ENCODE measurements at places on chromosomes 1 and 21.

DNA sequence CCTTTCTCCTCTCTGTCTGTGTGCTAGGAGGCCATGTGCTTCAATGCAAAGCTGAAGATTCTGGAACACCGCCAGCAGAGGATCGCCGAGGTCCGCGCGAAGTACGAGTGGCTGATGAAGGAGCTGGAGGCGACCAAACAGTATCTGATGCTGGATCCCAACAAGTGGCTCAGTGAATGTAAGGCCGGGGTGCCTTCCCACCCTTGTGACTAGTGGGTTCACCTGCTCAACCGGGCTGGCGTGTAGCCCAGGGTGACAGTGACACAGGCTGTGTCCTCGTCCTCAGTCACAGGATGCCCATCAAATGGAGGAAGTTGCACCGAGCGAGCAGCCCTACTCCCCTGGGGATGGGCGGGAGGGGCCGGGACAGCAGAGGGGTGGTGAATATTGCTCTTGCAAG lies 544.1 kb downstream of the KIF26B start:
- H3K4me1 ChIP-seq, result no peaks in the 10 kb centered on the region
- no peak overlapping the region for H3K27ac ChIP-seq
- no peaks in the 10 kb centered on the region for H3K27me3 ChIP-seq
- ATAC-seq, result no peak
- no peaks in the 10 kb centered on the region for H3K36me3 ChIP-seq

- no peaks in the 10 kb centered on the region for H3K4me1 ChIP-seq
- H3K36me3 ChIP-seq, result no peaks in the 10 kb centered on the region
- H3K27ac ChIP-seq, result no peak overlapping the region
- no peaks in the 10 kb centered on the region for H3K27me3 ChIP-seq
Measured at GRCh38 chr1:154094411-154094810, 60.5 kb downstream of the NUP210L start.

GRCh38 chr1:198132060-198132781 lies 24.6 kb upstream of the NEK7 start:
- H3K4me1 ChIP-seq, result no peaks in the 10 kb centered on the region
- no peaks in the 10 kb centered on the region for H3K27me3 ChIP-seq
- ATAC-seq, result no peak
- H3K36me3 ChIP-seq, result no peaks in the 10 kb centered on the region
- no peak overlapping the region for H3K27ac ChIP-seq

DNA sequence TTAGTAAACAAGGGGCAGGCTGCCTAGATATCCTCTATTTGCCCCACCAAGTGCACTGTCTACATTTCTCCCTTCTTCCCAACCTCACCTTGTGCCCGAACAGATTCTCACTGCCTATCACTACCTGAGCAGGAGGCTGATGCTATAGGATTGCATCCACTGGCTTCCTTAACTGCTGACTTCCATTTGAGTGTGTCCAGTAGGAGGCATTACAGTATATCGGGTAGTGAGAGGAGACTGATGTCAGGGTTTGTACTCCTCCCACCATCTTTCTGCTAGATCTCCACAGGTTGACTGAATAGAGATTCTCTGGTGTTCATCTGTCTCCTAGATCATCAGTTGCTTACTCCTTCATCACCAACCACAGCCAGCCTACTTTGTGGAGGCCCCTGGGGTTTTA lies 796.3 kb downstream of the LRRIQ3 start:
- no peaks in the 10 kb centered on the region for H3K4me1 ChIP-seq
- no peak overlapping the region for H3K27ac ChIP-seq
- H3K27me3 ChIP-seq, result no peaks in the 10 kb centered on the region
- no peak for ATAC-seq
- H3K36me3 ChIP-seq, result no peaks in the 10 kb centered on the region

DNA sequence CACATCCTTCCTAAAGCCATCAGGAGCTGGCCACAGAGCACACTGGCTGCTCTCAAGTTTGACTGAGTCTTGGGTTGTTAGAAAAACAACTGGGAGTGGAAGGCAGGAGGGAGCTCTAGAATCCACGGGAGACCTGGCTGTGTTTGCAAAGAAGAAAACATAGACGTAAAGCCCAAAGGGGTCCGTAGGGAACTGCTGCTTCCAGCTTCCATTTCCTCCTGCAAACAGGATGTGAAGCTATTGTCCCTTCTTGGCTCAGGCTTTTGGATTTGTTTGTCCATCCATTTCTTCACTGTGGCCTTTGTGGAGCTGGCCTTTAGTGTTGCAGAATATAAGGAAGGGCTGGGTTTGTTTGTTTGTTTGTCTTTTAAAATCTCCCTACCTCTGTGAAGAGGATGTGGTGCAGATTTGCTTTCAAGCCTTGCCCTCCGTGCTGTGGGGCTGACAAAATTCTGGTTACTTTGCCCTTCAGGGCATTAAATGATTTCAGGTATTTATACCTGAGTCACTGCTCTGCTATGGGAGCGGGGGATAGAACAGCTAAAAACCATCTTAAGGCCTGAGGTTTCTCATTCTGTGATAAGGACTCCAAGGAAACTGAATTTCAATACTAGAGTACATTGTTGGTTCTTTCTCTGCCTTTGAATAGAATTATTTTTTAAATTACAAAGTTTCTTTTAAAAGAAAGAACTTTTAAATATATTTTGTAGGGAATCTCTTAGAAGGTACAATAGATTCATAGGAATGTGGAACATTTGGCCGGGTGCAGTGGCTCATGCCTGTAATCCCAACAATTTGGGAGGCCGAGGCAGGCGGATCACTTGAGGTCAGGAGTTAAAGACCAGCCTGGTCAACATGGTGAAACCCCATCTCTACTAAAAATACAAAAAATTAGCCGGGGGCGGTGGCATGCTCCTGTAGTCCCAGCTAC lies 74.3 kb downstream of the MPZL1 start:
- peak overlapping the region; percentile 80 for H3K27ac ChIP-seq
- H3K36me3 ChIP-seq, result no peaks in the 10 kb centered on the region
- ATAC-seq, result peak; percentile 27
- H3K4me1 ChIP-seq, result peaks cover 9% of the 10 kb centered on the region

GRCh38 chr1:35568975-35569395 lies 4.1 kb upstream of the TFAP2E start:
- no peaks in the 10 kb centered on the region for H3K36me3 ChIP-seq
- H3K4me1 ChIP-seq, result no peaks in the 10 kb centered on the region
- H3K4me3 ChIP-seq, result no peak overlapping the region

GRCh38 chr1:85184245-85184644 lies 16.6 kb downstream of the SYDE2 start:
- H3K4me1 ChIP-seq, result peaks cover 9% of the 10 kb centered on the region
- H3K27me3 ChIP-seq, result no peaks in the 10 kb centered on the region
- no peak overlapping the region for H3K4me3 ChIP-seq
- no peak for ATAC-seq

GRCh38 chr1:157944663-157945280 lies 48.7 kb upstream of the KIRREL1 start:
- H3K4me1 ChIP-seq, result no peaks in the 10 kb centered on the region
- ATAC-seq, result no peak
- no peaks in the 10 kb centered on the region for H3K36me3 ChIP-seq

- H3K4me1 ChIP-seq, result no peaks in the 10 kb centered on the region
- H3K4me3 ChIP-seq, result no peak overlapping the region
- no peaks in the 10 kb centered on the region for H3K27me3 ChIP-seq
- ATAC-seq, result no peak
- H3K27ac ChIP-seq, result no peak overlapping the region
- H3K36me3 ChIP-seq, result no peaks in the 10 kb centered on the region
Measured at GRCh38 chr1:186739515-186739914, 59.3 kb upstream of the PTGS2 start.

DNA sequence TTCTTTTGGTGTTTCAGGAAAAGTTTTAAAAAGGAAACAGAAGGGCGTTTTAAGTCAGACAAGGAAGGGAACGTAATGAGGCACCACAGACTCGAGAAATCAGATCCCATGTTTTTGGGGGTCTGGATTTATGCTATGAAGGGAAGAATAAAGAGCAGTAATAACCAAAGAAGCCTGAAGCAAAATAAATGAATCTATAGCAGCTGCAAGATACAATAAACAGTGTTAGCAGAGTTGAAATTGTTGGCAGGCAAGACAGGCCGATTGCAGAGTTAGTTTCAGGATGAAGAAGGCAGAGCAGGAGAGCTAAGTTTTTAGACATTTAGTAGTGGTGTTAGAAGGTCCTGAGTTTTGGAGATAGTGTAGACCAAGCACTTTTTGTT lies 425 bp downstream of the DDR2 start:
- H3K4me3 ChIP-seq, result peak overlapping the region; percentile 56
- peak overlapping the region; percentile 93 for H3K27ac ChIP-seq
- H3K27me3 ChIP-seq, result no peaks in the 10 kb centered on the region
- peak; percentile 12 for ATAC-seq
- H3K36me3 ChIP-seq, result no peaks in the 10 kb centered on the region

- no peak for ATAC-seq
- no peak overlapping the region for H3K4me3 ChIP-seq
- no peaks in the 10 kb centered on the region for H3K36me3 ChIP-seq
Measured at GRCh38 chr1:4084048-4084431, 184.0 kb upstream of the C1orf174 start.

DNA sequence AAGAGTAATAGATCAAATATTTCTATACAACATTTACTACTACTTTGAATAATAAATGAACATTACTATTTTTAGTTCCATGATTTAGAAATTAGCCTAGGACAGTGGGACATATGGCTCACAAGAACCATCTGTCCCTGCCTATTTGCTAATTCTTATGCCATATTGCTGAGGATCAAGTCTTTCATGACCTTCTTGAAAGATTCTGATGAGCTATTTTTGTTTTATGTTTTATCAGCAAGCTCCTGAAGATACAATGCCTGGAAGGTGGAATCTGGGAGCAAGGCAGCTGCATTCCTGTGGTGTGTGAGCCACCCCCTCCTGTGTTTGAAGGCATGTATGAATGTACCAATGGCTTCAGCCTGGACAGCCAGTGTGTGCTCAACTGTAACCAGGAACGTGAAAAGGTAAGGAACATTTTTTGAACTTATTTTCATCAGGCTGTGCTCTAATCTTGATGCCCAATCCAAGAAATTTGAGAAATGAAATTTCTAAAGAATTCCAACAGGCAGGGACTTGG lies 326.7 kb downstream of the PAPPA2 start:
- H3K36me3 ChIP-seq, result no peaks in the 10 kb centered on the region
- no peak for ATAC-seq
- peaks cover 12% of the 10 kb centered on the region for H3K4me1 ChIP-seq
- no peak overlapping the region for H3K4me3 ChIP-seq
- peaks cover 12% of the 10 kb centered on the region for H3K27me3 ChIP-seq
